ENCODE measurements at places on chromosomes 2 and 18.

GRCh38 chr2:237691029-237691907 is 63.9 kb downstream of the LRRFIP1 start:
- peak; percentile 45 for DNase-seq

DNA sequence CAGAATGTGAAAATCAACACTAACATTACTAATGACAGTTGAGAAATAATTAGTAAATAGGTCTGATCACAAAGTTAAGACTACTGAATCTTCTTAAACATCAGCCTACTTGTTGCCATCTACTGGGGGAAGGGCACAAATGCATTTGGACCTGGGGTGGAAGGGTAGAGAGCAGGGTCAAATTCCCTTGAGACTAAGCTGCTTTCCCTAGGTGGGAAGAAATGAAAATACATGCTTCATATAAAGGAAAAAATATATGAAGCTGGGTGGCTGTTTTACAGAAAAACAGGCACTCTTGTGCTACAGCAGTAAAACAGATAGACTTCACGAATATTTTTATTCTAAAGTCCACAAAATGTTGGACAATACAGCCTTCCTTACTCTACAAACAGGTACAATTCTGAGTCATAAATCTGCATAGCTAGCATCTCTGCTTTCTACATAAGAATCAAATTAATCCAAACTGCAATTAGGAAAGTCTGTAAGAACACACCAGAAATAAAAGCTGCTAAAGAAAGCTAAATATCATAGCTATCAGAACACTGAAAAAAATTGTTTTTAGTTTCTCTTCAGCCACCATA is 10.9 kb downstream of the TRIP12 start:
- DNase-seq = peak; percentile 13

GRCh38 chr2:124162256-124162655 is 137.2 kb downstream of the CNTNAP5 start:
- no peak for DNase-seq

- DNase-seq = no peak
Observed at GRCh38 chr18:26771524-26771923, 94.0 kb downstream of the AQP4 start.

DNA sequence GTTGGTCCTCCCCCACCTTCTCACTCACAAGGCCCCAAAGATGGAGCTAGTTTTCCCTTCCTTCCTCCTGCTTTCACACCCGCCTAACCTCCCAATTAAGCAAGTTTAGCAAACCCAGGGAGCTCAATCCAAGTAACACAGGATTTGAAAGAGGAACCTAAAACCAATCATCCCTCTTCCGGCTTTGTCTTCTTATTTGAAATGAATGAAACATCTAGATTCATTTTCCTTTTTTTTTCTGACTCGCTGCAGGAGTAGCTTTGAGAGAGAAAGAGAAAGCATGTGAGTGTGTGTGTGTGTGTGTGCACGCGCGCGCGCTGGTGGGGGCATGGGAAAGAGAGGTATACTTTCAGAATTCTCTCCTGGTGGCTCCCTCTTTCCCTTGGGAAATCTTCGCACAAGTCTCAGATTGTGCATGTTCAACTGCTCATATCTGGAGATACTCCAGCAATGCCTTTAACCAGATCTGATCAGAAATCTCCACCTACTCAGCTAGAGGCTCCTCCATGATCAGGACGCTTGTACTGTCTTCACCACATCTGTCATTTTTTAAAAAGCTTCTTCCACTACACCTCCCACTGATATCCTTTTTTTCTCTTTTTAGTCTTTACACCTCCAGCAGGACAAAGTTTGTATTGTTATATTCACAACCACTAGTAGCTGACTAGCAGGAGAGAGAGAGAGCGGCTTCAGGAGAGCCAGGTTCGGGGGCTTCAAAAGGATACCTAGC is 1.7 kb downstream of the SLC8A1 start:
- DNase-seq = peak; percentile 68

- no peak for DNase-seq
Observed at GRCh38 chr2:180319586-180320405, 312.7 kb upstream of the CWC22 start.

DNA sequence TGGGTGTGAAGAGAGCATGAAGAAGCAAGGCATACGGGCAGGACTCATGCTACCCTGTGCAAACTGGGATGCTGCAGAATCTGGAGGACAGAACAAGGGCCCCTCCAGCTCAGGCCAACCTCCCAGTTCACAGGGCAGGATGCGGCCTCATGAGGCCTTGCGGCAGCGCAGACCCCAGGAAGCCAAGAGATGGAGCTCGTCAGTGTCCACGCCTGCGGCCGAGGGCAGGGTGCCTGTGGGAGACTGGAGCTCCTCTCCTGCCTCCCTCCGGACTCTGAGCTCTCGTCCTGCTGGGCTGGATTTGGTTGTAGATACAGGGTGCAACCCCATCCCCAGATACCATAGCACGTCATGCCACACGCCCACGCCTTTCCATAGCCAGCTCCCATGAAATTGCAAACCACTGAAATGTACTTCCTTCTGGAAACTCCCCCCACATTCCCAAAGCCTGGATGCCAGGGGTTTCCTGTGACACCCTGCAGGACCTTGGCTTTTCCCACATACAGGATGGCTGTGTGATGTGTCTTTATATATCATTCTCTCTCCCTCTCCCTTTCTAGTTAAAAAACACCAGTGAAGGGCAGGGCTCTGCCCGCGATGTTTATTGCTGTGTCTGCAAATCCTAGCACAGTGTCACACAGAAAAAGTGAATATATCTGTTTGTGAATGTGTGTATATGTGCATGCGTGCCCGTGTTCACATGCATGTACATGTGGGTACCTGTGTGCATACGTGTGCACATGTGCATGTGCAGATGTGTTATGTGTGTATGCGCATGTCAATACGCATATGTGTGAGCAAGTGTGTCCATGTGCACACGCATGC is 12.3 kb upstream of the SNTG2 start:
- no peak for DNase-seq

DNA sequence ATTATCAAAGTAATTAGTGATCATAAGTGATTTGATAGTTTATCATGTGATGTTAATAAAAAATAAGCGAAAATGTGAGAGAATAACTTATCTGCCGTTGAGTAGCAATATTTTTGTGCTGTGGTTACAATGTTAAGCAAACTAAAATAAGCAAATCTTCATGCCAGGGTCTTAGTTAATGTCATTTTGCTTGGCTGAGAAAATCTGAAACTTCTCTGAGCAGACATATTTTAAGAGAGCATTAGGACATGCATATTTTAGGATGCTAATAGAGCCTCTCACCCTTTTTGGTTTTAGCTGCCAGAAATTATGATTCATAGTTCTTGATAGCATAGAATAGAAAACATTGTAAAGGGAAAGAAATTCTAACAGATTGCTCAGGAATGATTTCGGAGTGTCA is 233.5 kb upstream of the ZEB2 start:
- no peak for DNase-seq

- DNase-seq = no peak
Observed at GRCh38 chr2:97704989-97705388, 8.4 kb upstream of the ZAP70 start.

DNA sequence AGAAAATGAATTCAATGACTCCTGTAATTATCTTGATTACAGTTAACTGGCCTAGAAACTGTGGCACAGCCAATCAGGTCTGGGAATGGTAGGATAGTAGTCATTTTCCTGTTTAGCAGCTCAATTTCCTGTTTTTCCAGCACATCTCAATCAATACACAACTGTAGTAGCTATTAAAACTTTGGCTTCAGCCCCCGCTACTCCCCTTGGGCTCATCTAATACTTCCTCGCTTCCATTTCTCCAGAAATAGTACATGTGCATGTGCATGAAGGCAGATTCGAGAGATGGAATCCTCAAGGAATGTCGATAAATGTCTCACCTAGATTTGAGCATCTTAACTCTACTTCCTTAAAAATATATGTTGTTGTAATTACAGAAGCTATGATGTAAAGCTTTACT is 9.7 kb downstream of the COBLL1 start:
- DNase-seq = no peak

DNA sequence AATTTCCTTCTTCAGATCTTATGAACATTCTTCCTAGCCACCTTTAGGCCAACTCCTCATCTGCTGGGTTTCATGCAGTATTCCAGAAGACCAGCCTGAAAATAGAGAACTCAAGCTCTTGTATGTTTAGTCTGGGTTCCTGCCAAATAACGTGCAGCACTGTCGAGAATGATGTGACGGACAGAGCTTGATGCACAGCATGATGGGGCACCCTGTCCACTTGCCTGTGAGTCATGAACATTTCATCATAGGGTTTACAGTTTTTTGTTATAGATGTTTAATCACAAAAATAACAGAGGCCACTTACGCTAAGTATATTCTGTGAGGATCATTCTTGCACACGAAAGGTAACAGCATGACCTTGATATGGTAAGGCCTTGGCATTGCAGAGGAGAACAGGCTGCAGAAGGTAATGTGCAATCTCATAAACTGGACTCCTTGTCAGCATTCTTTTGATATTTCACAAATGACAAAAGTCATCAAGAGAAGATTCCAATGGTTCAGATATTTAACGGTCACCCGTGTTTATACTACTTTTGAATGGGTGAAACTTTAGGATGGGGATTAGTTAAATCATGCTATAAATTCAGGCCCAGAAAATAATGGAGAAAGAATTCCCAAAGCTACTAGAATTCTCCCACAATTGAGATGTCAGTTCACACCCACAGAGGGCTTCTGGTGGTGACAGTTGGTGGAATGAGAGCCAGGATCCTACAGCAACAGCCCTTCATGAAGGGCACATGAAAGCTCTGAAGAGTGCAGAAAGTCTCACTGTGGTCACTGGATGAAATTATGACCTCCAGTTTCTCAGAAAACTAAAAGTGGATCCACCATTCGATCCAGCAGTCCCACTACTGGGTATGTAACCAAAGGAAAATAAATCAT is 396.1 kb upstream of the RAB12 start:
- DNase-seq = peak; percentile 40
